ENCODE measurements at places on chromosomes 7 and 10.
A peak's percentile ranks its signal among the peaks of the same experiment; 100 is the strongest.

GRCh38 chr7:77831481-77831880, 32.9 kb downstream of the PHTF2 start:
- DNase-seq: no peak

DNA sequence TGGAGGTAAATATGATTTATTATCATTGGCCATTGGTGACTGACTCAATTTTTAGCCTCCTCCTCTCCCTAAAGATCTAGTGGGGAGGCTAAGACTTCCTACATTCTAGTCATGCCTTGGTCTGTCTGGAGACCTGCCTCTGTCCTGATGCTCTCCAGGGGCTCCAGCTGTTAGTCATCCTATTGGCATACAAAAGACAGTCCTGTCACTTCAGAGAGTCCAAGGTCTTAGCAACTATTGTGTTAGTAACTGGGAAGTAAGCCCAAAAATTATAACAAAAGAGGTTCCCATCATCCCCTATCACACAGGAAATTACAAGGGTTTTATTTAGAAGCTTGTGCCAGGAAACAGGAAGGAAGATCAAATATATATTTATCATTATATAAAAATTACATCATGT, 400.6 kb upstream of the VSTM2A start:
- DNase-seq: no peak

DNA sequence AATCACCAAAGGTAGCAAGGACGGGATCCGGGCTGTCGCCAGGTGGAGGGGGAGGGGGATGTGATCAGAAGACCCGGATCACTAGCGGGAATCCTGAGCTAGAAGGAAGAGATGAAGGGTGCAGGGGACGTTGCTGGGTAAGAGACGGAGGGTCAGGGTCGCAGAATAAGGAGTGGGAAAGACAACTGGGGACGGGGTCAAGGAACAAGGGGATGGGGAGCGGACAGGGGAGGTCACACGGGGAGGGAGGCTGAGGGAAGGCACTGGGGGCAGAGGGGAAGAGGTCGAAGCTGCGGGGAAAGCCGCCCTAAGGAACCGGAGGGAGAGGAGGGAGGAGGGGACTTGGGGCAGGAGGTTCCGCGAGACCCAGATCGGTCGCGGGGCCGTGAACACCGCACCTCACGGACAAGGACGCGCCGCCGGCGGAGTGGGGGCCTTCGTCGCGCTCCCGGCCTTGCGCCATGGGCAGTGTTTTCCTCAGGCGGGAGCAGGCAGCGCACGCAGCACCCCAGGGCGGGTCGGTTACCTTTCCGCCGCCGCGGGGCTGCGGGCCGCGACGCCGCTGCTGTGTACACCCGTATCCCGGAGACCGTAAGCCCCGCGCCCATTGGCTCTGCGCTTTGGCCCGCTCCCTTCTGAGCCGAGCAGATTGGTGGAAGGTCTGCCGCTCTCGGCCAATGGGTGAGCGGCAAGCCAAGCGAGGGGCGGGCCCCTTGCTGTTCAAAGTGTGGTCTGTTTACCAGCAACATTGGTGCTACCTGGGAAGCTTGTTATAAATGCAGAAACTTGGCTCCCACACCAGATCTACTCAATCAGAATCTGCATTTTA, at the start of gene CFAP43:
CFAP43 (minus strand) TSS at position 581 of the 829 bp plus-strand sequence; CDS start at position 463, 118 bp downstream.
- peak; percentile 100 for DNase-seq

GRCh38 chr7:66362136-66362535, 157.0 kb downstream of the TPST1 start:
- no peak for DNase-seq

GRCh38 chr7:126657137-126657536, 595.6 kb downstream of the GRM8 start:
- DNase-seq: no peak

All from iPS-NIHi11 (cell line).